ENCODE measurements at places on chromosomes 4 and X. TPM values are rescaled to one million over a fixed set of nuclear protein-coding genes. Genes with fewer than 3 reads are reported as not detected.

The TTC29 gene
- total RNA-seq: not detected

The FAAH2 gene
- total RNA-seq: not detected

The TNIP2 gene
- 62.4 TPM for total RNA-seq

The SORCS2 gene
- 1.6 TPM for total RNA-seq

The NSG1 gene
- 0.73 TPM for total RNA-seq

The PABPC1L2A gene
- not detected for total RNA-seq

The GLRA2 gene
- not detected for total RNA-seq

The PDLIM5 gene
- 27.2 TPM for total RNA-seq

The FAM199X gene
- 29.0 TPM for total RNA-seq

The SPANXA2 gene
- total RNA-seq: 0.23 TPM

The PCDH11X gene
- 0.08 TPM for total RNA-seq

The SMARCA5 gene
- 29.5 TPM for total RNA-seq

The CHRDL1 gene
- total RNA-seq: 4.1 TPM

The EFHC2 gene
- not detected for total RNA-seq

The UGT2A3 gene
- total RNA-seq: not detected

The ANKRD50 gene
- total RNA-seq: 11.8 TPM

The CT47B1 gene
- not detected for total RNA-seq

The NAP1L2 gene
- total RNA-seq: 0.80 TPM

The NR3C2 gene
- 1.8 TPM for total RNA-seq

The TRPC3 gene
- total RNA-seq: 1.5 TPM

The C1QTNF7 gene
- not detected for total RNA-seq

The SSX4 gene
- 0.27 TPM for total RNA-seq

The NEUROG2 gene
- total RNA-seq: 0.05 TPM

The IL13RA1 gene
- total RNA-seq: 29.3 TPM

The PABPC4L gene
- not detected for total RNA-seq

The RNF150 gene
- total RNA-seq: 0.37 TPM

The BTK gene
- total RNA-seq: not detected

The COL4A6 gene
- 0.08 TPM for total RNA-seq

The NXF2 gene
- total RNA-seq: 0.76 TPM
